ENCODE measurements at places on chromosomes 6 and 20.

- DNase-seq: no peak
Observed at GRCh38 chr6:128284128-128284527, 236.3 kb downstream of the PTPRK start.

DNA sequence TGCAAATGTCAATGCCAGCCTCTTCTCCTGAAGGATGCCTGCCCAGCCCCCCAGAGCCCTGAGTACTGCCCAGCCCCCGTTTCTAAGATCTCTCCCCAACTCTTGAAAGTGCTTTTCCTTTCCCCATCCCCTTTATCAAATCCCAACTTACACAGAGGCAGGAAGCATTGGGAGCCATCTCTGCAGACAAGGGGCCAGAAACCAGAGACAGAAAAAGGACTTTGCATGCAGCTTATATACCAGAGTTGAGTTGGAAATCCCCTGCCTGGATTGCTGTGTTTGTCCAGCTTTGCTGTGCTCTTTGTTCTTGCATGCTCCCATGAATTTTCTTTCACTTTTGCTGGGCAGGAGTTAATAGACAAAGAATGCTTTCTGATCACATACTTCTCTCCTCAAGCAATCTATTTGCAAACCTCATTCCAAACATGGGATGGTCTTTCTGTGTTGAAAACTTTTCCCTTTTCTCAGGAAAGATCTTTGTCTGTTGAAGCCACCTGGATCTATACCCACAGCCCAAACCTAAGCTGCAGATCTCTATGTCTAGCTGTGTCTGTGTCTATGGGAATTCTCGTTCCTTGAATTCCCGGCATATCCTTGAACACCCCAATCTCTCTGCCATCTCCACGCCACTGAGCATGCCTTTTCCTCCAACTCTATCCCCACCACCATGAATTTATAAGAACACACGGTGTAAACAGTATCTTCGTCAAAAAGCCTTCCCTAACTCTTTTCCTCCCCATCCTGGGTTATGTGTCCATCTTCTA, at the start of gene UBD:
Gene UBD (minus strand): TSS at position 209 of the 764 bp plus-strand sequence. CDS start 31 bp downstream, at position 178.
- no peak for DNase-seq

- no peak for DNase-seq
Observed at GRCh38 chr6:165268987-165269386, 40.4 kb downstream of the C6orf118 start.

- DNase-seq: no peak
Observed at GRCh38 chr6:125637207-125637606, 112.2 kb upstream of the HEY2 start.

DNA sequence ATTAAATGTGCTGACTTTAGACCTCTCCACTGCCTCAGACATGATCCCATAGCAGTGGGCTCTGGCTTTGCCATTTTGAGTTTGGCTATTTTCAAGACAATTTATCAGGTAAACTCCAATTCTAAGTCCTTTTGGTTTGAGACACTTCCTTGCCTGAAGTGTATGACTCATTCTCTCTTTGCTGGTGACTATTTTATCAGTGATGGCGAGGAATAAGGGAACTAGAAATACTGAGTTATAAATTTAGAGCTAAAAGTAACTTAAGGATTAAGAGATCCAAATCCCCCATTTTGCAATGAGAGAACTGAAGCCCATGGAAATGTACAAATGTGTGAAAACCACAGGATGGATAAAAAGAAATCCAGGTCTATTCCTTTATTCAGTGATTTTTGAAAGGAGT, 30.9 kb upstream of the CD83 start:
- DNase-seq: no peak

DNA sequence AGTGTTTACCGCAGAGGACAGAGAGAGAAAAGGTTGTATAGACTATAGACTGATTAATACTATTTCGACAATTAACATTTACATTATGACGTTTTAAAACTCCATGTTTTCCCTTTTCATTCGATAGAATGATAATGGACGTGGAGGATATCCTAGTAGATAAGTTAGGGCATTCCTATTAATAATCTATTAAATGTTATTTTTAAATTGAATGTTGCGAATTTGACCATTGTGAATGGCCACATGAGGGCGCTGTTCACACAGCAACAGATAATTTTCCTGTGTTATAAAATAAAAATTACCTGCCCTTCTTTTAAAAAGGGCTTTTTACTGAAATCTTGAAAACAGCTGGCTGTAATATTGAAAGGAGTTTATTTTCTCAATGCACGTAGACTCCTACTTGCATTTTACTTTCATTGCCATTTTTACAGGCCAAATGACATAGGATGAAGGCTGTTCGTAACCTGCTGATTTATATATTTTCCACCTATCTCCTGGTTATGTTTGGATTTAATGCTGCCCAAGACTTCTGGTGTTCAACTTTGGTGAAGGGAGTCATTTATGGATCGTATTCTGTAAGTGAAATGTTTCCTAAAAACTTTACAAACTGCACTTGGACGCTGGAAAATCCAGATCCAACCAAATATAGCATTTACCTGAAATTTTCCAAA, 3.3 kb downstream of the ADGRB3 start:
- DNase-seq: no peak

GRCh38 chr20:57613481-57613921, 6.7 kb downstream of the ZBP1 start:
- no peak for DNase-seq

- DNase-seq: no peak
Observed at GRCh38 chr6:5133943-5134342, 48.8 kb downstream of the PPP1R3G start.

DNA sequence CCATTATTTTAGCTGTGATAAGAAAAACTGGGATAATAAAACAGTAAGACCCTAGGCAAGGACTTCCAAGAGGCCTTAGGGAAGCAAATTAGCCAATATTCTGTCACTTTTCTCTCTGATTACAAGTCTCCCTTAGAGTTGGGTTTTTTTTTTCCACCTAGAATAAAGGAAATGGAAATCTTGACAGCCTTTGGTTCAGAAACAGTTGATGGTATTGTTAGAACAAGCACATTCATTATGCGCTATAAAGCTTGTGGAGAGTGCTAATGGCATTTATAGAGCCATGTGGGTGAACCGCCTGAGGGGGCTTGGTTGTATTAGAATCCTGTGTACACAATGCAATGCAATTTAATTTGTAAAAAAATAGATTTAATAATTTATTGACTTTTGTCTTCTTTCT, 88.9 kb upstream of the OGFRL1 start:
- DNase-seq: no peak

- DNase-seq: no peak
Observed at GRCh38 chr6:137581019-137581707, 87.0 kb upstream of the OLIG3 start.

GRCh38 chr6:79167931-79168694, 66.4 kb downstream of the HMGN3 start:
- DNase-seq: no peak

- DNase-seq: no peak
Observed at GRCh38 chr6:22673474-22673873, 104.1 kb downstream of the HDGFL1 start.

All from stimulated activated CD4-positive, alpha-beta T cell treated with anti-CD3 and anti-CD28 coated beads, Interleukin-1b, Interleukin-23, amount 100 ng/mL, for 4 hours (primary cell).